ENCODE measurements at places on chromosomes 7 and 10. TPM values are rescaled to one million over a fixed set of nuclear protein-coding genes. Genes with fewer than 3 reads are reported as not detected.

CREB5 gene
- 12.7 TPM for total RNA-seq

OR13A1 gene
- 0.31 TPM for total RNA-seq

MYOF gene
- total RNA-seq = 111 TPM

KLLN gene
- total RNA-seq = 1.1 TPM

GARIN1A gene
- 0.48 TPM for total RNA-seq

CFAP58 gene
- 5.4 TPM for total RNA-seq

HOXA6 gene
- 7.7 TPM for total RNA-seq

INA gene
- total RNA-seq = 0.15 TPM

PALD1 gene
- 19.7 TPM for total RNA-seq

CNPY1 gene
- total RNA-seq = not detected

GRCh38 chr7:70590126-70590854 lies 541.7 kb upstream of the GALNT17 start:
- no peak for DNase-seq

- peak; percentile 46 for DNase-seq
Measured at GRCh38 chr10:89206402-89207180, 526 bp downstream of the CH25H start.

GRCh38 chr7:30249986-30250774 lies 34.2 kb upstream of the ZNRF2 start:
- DNase-seq = no peak

GRCh38 chr7:154746571-154747360 lies 256.2 kb downstream of the PAXIP1 start:
- DNase-seq = peak; percentile 53

- no peak for DNase-seq
Measured at GRCh38 chr7:16923019-16923418, 41.2 kb upstream of the AGR3 start.

DNA sequence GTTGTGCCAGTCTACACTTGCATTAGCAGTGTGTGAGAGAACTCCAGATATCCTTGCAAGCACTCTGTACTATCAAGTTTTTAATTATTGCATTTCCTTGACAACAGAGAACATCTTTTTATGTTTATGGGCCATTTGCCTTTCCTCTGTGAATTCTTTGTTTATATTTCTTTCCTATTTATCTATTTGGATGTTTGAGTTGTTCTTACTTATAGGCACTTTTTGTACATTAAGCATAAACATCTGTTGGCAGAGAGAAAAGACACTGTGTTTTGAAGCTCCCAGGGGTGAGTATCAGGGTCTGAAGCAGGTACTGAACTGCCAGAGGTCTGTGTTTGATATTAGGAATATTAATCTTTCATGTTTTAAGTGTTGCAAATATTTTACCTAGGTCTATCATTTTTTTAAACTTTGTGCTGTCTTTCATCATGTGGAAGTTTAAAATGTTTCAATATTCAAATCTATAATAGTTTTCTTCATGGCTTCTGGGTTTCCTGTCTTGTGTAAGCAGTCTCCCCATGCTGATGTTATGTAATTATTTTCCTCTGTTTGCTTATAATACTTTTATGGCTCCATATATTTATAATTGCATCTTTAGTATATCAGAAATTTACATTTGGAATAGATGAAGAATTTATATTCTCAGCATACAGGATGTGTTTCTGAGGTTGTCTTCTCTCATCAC lies 17.7 kb upstream of the PDCD4 start:
- no peak for DNase-seq

DNA sequence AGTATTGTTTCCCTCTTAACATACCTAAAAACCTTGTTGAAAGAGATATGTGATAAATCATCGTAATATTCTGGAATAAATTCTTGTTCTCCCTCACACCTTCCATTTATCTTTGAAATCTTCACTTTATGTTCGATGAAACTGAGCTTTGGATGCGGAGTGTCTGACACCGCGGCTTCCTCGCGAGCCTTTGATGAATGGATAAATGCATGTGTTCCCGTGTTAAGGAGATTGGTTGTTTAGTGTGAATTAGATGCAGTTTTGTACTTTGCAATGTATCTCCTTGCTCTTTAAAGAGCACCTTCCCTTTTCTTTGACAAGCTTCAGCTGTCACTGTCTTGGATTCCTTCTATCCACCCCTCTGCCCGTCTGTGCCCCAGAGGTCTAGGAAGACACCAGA lies 138.1 kb downstream of the DOCK1 start:
- no peak for DNase-seq

DNA sequence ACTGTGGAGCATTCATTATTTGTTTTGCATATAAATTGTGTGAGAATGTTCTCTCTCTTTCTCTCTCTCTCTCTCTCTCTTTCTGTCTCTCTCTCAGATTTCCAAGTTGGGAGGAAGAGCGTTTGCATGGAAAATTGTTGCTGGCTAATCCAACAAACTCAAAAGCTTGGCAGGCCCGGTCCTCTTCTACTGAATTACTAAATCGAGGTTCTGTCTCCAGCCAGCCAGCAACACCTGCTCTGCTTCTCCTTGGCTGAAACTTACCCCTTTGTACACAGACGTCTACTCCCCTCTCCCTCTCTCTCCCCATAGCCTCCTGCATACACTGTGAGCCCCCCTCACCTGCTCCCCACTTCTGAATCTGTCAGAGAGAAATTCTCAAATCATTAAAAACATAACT lies 996.4 kb upstream of the AUTS2 start:
- no peak for DNase-seq

- DNase-seq = peak; percentile 14
Measured at GRCh38 chr10:58967551-58968388, 208.7 kb upstream of the PHYHIPL start.

DNA sequence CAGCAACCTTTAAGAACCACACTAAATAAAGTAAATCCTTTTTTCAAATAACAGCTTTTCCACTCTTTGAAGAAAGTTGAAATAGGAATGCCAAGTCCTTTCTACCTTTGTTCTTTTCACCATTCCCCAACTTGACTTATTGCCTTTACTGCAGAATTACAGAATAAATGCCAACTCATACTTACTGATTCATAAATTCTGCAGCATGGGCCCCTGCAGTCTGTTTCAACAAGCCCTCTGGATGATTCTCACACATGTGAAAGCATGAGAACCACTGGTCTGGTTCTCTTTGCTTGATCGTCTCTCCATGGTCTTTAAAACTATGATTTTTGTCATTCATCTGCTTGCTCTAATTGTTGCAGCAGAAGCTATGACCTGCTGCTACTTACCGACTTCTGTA lies 56.1 kb downstream of the HACD1 start:
- no peak for DNase-seq

DNA sequence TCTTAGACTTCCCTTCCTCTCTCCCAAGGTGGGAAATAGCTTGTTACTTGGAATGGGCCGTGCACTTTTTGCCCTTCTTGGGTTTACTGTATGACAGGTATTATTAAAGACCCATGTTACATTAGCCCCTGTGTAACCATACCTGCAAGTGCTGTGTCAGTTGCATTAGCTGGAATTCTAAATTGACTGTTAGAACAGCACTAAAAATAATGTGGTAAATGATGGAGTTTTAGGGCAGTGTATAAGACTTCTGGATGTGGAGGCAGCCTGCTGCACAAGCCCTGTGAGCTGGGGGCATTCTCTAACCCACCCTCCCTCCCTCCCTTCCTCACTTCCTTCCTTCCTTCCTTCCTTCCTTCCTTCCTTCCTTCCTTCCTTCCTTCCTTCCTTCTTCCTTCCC lies 52.7 kb downstream of the GALNT17 start:
- no peak for DNase-seq

DNA sequence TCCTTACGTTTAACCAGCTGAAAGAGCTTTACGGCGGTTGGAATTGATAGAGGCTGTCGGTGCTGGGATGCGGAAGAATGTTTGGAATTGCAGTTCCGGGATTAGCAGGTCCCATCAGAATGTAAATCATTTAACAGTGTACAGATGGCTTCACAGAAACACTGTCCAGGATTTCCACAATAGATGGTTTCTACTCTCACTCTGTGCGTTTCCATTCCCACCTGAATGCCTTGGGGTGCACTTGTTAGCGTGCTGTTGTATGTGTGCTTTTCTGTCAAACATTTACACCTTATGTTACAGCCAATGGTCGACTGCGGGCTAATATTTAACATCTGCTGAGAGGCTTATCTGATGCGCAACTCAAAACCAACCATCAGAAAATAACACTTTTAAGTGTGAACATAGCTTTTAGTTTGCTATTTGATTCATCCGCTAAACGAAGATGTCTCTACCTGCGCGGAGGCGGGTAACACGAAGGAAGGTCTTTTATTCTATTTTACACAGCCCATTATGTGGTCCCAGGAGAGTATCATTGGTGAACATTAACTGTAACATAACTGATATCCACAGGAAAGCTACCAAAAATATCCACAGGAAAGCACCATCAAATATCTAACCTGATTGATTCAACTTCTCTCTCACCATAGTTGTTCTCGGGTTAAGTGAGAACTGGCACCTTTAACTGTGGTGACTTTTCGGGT lies 179.0 kb downstream of the PRPF18 start:
- DNase-seq = peak; percentile 59

DNA sequence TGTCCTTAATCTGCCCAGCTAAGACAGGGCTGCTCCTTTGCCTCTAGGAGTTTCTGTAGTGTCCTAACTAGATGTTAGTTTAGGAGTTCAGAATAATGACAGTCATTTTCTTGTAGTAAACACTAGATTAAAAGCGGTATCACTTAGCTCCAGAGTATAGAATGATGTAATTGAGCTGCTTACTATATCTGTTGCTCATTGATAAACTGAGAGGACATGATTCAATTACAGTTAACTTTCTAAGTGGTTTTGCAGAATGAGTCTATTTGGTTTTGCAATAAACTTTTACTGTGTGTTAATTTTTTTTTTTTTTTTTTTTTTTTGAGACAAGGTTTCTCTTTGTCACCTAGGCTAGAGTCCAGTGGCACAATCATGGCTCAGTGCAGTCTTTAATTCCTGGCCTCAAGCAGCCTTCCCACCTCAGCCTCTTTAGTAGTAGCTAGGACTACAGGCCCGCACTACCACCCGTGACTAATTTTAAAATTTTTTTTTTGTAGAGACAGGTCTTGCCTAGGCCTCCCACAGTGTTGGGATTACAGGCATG lies 1.8 kb downstream of the STMP1 start:
- DNase-seq = no peak

- no peak for DNase-seq
Measured at GRCh38 chr10:131670341-131670740, 230.5 kb upstream of the PPP2R2D start.

GRCh38 chr10:127013211-127013656 lies 108.0 kb downstream of the DOCK1 start:
- DNase-seq = no peak

DNA sequence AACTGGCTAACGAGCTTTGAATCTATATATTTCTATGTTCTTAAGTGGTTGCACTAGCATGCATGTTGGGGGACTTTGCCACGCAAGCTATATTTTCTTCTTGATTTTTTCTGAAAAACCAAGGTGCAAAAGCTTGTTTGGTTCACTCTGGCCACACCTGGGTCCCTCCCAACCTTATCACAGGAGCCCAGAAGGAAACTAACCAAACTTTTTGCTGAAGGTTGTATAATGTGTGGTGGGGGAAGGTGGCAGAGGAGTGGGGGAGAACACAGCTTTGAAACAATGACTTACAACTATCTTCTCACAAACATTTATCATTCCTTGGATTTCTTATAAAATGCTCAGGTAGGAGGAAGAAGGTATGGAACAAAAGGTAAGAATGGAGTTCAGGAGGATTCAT lies 75.3 kb downstream of the TMEM168 start:
- DNase-seq = no peak

GRCh38 chr10:33652870-33653269 lies 318.4 kb upstream of the NRP1 start:
- no peak for DNase-seq

DNA sequence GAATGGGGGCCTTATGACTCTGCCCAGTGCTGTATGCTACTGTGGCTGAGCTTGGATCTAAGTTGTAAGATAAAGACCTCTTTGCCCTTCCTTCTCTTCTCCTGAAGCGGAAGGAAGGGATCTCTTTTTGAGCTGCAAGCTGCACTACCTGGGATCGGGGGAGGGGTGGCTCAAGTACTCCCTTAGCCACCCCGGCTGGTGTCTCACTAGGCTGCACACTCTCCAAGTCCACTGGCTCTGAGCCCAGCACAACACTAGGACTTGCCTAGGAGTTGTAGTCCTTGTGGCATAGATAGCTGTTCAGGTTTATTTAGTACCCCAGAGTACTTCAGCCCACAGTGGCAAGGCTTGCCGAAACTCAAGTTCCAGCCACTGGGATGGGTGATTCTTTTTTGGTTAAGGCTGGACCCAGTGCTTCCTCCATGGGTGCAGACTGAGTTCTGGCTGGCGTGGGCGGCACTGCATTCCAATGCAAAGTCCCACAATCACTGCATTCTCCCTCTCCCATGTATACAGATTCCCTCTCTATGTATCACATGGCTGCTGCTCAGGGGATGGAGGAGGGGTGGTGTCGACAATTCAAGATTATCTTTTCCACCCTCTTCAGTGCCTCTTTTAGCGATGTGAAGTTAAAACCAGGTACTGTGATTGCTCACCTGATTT lies 76.2 kb upstream of the SLC25A13 start:
- DNase-seq = peak; percentile 19

- peak; percentile 51 for DNase-seq
Measured at GRCh38 chr7:152312316-152312715, 123.5 kb downstream of the KMT2C start.

DNA sequence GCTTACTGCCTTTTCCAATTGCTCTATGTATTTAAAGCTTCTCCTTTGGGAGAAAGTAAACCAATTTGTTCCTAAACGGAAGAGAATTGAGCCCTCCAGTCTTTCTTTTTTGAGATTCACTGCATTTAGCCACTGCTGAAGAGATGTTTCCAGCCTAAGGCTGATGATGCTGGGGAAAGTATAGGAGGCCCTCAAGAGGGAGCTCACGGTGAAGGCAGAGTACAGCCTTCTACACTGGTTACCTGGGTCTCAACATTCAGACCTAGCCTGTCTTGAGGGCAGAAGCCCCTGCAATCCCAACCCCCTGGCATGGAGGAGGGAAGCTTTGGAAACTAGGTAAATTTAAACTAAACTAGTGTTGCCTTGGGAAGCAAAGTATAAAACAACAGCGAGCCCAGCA lies 316.7 kb upstream of the TPK1 start:
- no peak for DNase-seq

GRCh38 chr7:26369593-26369992 lies 77.9 kb downstream of the SNX10 start:
- peak; percentile 45 for DNase-seq

GRCh38 chr7:415646-416525 lies 103.8 kb downstream of the PDGFA start:
- no peak for DNase-seq

- peak; percentile 91 for DNase-seq
Measured at GRCh38 chr7:31192986-31193385, 140.9 kb downstream of the ADCYAP1R1 start.

GRCh38 chr7:94039368-94040035 lies 35.3 kb upstream of the BET1 start:
- no peak for DNase-seq
